ENCODE measurements at places on chromosomes 5 and 9. TPM values are rescaled to one million over a fixed set of nuclear protein-coding genes. Genes with fewer than 3 reads are reported as not detected.

Gene OR13C2
- not detected for total RNA-seq

Gene TMEM215
- total RNA-seq: not detected

Gene GCNT4
- total RNA-seq: 3.6 TPM

Gene ZNF883
- total RNA-seq: 0.96 TPM

Gene CATSPER3
- total RNA-seq: not detected

Gene SHC3
- under 0.01 TPM for total RNA-seq

Gene LARP1
- 54.1 TPM for total RNA-seq

Gene PRDM9
- total RNA-seq: under 0.01 TPM

Gene TAF11L4
- not detected for total RNA-seq

Gene PDE6A
- under 0.01 TPM for total RNA-seq

Gene COL5A1
- 0.72 TPM for total RNA-seq

Gene IFNA13
- total RNA-seq: not detected

Gene PLCXD3
- total RNA-seq: under 0.01 TPM

Gene CRB2
- total RNA-seq: under 0.01 TPM

Gene BTNL8
- not detected for total RNA-seq

Gene IL9
- total RNA-seq: not detected

Gene SPINK7
- total RNA-seq: 4.3 TPM

Gene PLAC8L1
- 0.43 TPM for total RNA-seq

Gene POLR1E
- total RNA-seq: 36.2 TPM

Gene MXD3
- total RNA-seq: 2.7 TPM

Gene LCN2
- 154 TPM for total RNA-seq

Gene HTR4
- total RNA-seq: not detected

Gene RARS1
- 203 TPM for total RNA-seq

Gene LHX6
- total RNA-seq: under 0.01 TPM
